ENCODE measurements at places on chromosomes 3 and 15.

DNA sequence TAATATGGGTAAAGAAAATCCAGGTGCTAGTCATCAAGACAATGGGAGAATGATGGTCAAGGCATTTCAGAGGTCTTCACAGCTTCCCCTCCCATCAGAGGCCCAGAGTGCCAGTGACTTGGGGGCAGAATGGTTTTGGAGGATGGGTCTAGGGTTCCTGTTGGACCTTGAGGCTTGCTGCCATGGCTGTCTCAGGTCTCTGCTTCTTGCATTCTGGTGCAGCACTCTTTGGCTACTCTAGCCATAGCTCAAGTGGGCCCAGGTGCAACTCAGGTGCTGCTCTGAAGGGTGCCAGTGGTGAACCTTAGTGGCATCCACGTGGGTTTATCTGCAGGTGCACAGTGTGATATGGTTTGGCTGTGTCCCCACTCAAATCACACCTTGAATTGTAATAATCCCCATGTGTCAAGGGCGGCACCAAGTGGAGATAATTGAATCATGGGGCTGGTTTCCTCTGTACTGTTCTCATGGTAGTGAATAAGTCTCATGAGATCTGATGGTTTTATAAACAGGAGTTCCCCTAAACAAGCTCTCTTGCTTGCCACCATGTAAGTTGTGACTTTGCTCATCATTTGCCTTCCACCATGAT lies 48.5 kb upstream of the PEX5L start:
- no peak for DNase-seq

DNA sequence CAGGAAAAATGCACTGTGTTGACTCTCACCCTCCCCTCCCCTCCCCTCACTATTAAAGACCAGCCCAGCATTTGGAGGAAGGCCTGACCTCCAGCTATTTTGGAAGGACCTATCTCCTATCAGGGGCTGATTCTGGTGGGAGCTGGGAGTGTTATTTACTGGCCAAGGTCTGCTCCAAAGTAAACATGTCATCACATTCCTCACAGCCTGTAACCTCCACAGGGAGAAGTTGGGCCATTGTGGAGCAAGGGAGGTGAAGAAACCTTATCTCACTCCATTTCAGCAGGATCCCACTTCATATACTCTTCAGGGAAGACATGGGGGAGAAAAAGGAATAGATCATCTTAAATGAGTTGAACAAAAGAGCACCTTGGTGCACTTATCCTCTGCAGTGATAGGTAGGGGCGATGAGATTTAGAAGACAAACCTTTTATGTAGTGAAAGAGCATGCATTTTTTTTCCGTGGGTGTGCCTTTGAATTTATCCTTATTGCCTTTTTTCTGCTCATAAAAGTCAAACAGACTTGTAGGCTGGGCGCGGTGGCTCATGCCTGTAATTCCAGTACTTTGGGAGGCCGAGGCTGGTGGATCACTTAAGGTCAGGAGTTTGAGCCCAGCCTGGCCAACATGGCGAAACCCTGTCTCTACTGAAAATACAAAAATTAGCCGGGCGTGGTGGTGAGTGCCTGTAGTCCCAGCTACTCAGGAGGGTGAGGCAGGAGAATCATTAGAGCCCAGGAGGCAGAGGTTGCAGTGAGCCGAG lies 15.6 kb upstream of the FLNB start:
- no peak for DNase-seq

GRCh38 chr15:57015897-57016296 lies 97.5 kb downstream of the TCF12 start:
- DNase-seq = no peak

DNA sequence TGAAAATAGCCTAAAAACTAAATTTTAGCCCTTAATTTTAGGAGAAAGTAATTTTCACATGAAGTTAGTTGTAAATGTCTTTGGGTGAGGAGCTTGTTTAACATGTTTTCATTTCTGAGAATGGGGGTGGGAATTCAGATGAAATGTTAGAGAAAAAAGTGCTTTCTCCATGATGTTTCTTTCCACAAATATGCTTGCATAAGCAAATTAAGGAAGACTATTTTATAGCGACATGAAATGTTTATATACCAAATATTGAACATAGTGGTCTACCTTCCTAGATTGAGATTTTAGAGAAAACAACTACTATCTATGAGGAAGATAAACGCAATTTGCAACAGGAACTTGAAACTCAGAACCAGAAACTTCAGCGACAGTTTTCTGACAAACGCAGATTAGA lies 13.0 kb upstream of the RPLP1 start:
- no peak for DNase-seq

GRCh38 chr3:174859756-174860155 lies 622 bp downstream of the NAALADL2 start:
- DNase-seq = no peak

GRCh38 chr3:154338570-154338969 lies 14.3 kb upstream of the DHX36 start:
- no peak for DNase-seq

DNA sequence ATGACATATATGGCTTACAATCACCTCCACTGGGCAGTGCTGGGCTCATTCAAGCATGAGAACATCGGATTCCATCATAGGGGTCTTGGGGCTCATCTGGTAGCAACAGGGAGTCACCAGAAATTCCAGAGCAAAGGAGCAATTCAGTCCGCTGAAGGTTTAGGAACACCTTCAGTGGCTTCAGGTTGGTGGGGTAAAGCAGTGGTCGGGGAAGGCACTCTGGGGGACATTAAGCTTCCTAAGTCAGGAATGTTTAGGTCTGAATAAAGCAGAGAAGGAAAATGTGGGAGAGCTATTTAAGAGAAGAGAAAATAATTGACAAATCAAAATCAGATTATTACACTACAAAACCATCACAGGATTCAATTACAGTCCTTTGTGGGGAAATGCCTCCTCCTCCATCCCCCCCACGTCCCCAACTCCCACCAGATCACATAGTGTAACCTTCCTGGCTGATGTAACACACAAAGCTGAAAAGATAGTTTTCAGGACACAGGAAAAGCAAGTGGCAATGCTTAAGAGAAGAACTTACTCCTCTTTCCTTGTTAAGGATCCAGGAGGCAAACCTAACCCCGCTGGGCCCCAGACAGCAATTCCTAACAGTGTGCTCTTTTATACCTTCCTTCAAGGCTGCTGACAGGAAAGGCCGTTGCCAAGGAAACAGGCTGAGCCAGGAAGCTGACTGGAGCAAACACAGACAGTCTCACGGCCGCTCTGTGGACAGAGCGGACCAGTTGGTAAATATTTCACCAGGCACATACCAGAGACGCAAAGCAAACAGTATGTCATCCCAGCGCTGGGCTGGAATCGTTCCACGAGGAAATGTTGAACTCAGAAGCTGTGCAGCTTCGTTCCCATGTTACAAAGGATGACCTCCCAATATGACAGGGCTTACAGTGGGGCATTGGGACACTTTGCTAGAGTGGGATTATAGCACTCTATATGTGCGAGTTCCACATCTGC lies 57.5 kb upstream of the LMCD1 start:
- DNase-seq = peak; percentile 97

DNA sequence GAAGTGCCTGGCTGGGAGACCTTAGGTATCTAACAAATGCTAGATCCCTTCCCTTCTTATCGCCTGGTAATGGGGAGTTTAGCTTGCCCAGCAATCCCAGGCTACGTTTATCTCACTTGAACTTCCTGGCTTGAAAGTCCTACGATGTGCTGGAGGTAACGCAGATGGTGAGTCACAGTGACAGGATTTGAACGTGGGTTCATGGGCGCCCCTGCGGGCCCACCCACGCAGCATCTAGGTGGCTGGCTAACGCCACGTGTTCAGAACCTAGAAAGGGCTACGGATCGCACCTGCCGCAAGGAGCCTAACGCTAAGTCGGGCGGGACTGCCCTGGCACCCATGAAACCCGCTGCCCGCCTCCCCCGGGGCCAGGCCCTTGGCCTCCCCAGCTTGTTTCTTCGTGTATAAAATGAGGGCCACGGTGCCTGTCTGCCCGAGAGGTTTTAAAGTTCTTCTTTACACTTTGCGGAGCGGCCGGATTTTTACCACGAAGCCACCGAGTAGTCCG lies 600 bp upstream of the USP3 start:
- peak; percentile 53 for DNase-seq

DNA sequence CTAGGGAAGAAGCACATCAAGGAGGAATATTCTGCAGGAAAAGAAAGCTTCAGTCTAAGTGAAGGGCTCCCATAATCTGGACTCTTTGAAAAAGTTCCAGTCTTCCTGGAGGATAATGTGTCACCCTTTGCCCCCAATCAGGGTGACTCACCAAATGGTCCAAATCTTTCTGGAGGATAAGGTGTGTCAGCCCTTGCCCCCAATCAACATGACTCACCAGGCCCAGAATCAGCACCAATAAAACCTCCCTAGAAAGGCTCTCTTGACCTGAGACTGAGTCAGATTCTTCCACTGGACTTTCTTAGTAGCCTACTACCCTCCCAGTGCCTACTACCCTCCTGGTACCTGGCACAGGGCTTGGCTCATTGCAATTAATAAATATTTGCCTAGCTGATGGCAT lies 9.5 kb upstream of the ARL14 start:
- DNase-seq = no peak

DNA sequence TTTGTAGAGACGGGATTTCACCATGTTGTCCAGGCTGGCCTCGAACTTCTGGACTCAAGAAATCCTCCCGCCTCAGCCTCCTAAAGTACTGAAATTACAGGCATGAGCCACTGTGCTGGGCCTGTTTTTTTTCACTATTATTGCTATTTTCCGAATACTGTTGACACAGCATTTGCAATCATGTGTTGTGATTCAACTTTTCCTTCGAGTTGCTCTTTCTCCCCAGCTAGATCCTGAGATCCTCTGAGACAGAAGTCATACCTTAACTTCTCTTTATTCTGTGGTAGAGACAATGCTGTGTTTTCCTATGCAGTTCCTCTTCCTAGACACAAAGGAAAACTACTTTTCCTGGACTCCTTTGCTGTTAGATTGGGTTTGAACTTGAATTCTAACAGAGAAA lies 46.4 kb upstream of the USP3 start:
- DNase-seq = no peak

- DNase-seq = no peak
Observed at GRCh38 chr3:125067225-125067624, 11.4 kb upstream of the HEG1 start.

GRCh38 chr3:102532901-102533300 lies 98.1 kb downstream of the ZPLD1 start:
- DNase-seq = no peak

GRCh38 chr3:133573054-133573628 lies 345 bp upstream of the CDV3 start:
- no peak for DNase-seq

DNA sequence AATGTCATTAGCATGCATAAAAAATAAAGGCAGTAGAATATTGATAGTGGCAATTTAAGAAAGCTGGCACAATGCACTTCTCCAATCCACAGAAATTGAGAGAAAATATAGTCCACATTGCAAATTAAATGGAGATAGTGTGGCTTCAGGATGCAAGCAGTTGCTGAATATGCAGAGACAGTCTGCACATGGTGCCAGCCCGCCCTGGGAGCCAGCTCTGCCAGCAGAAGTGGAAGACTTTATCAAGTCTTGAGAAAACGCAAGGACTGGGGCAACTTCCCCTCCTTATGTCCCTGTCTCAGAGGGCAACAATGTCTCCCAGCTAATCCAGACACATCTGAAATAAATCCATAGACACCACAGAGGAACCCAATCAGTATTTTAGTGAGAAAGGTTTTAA lies 57.2 kb downstream of the MB21D2 start:
- no peak for DNase-seq

DNA sequence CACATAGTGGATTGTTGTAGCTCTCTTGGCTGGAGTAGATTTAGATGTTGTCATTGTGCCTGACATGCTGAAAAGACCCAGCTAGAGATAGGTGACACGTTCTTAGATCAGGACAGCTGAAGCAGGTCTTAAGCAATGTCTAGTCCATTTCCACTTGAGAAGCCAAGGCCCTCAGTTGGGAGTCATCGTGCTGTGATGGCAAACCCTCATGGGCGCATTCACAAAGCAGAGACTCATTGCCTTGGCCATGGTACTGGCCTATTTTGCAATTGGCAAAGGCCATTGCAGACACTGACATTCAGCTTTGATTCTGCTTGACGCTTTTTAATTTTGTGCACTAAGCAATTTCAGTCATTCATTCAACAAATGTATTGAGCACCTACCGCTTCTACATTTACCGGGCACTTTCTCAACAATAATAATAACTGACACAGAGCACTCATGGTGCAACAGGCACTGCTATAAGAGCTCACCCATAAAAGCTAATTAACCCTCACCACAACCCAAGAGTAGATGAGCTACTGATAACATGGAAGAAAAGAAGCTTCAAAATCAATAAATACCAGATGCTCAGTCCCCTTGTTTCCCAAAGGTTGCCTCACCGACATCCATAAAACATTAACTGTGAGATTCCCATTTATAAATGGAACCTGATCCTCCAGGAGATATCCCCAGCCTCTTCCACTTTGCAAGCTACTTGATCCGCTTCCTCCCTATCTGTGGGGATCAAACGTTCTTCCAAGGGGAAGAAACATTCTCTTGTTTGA lies 200.1 kb downstream of the TLE3 start:
- no peak for DNase-seq

DNA sequence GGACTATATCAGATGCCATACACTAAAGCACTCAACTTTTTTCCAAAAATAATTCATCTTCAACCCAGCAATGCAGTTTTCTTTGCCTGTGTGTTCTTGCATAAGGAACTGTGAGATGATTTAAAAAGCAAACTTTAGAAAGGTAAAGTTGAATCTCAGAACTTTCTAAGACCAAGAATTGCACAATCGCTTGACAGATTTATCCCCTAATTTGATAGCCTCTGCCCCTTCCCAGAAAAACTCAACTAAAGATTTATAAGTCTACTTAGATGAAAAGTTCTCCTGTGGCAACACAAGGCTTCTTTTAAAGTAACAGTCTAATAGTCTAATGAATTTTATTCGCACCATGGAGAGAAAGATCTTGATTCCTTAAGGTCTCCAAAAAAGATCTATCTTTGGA lies 259.3 kb downstream of the MAGI1 start:
- DNase-seq = no peak

DNA sequence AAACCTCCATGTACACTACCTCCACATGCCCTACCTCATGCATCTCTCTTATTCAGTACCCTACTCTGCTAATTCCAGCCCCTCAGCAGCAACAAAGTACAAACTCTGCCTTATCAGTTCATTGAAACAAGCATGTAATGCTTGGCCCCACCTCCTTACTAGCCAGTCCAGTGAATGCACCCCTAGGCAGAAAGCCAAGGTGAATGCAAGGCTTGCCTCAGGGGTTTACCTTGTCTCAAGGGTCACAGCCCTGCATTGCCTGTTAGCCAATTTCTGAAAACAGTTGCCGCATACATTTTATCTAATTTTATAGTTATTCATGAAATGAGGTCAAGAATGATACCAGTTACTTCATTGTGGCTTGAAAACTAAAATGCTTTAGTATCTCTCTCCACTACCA lies 576.4 kb downstream of the FHIT start:
- no peak for DNase-seq

DNA sequence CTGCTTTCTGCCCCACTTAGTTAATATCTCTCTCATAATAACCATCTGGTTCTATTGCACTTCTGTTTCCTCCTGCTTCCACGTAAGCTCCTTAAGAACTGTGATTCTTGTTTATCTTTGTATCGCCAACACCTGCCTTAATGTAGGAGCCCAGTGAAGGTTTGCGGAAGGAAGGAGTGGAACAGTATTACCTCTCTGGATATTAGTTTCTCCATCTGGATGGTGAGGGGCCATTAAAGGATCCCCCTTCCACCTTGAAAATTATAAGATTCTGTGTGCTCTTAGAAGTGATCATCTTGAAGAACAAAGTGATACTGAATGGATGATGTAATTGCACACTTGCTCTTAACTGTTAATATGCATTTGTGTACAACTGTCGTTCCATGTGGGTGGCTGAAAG lies 2.2 kb downstream of the CHRNA5 start:
- no peak for DNase-seq

- no peak for DNase-seq
Observed at GRCh38 chr3:79490165-79491028, 277.4 kb downstream of the ROBO1 start.

- no peak for DNase-seq
Observed at GRCh38 chr3:108014943-108015342, 75.9 kb downstream of the CD47 start.

Data from amniotic stem cell (primary cell).